ENCODE measurements at places on chromosomes 12 and 14. TPM values are rescaled to one million over a fixed set of nuclear protein-coding genes. Genes with fewer than 3 reads are reported as not detected.
A peak's percentile ranks its signal among the peaks of the same experiment; 100 is the strongest.

Gene AREL1
- 37.2 TPM for total RNA-seq

DNA sequence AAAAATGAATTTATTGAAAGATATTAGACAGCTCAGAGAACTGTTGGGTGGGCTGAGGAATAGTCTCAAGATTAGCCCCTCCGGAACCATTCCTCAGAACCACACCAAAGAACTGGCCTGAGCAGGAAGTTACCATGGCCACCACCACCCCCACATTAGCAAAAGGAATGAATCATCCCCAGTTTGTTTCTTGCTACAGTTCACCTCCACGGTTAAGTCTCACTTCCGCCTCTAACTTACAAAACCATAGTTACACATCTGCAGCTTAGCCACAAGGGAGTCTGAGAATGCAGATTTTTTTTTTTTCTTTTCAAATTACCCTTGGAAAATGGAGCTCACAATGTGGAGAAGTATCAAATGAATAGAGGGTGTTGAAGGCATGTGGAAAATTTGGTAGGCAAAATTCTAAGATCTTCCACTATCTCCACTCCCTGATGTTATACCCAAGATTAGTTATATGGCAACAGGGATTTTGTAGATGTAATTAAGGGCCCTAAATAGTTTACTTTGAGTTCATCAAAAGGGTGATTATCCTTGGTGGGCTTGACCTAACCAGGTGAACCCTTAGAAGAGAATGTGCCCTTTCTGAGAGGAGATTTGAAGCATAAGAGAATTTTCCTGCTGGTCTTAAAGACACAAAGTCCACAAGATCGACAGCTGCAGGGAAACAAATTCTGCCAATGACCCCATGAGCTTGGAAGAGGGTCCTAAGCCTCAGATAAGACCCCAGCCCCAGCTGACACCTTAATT, 129.8 kb upstream of the KRR1 start:
- no peak overlapping the region for H3K27ac ChIP-seq
- no peaks in the 10 kb centered on the region for H3K36me3 ChIP-seq
- no peaks in the 10 kb centered on the region for H3K4me1 ChIP-seq
- no peaks in the 10 kb centered on the region for H3K27me3 ChIP-seq
- no peak for DNase-seq
- H3K4me3 ChIP-seq: no peak overlapping the region

- DNase-seq: no peak
- no peaks in the 10 kb centered on the region for H3K36me3 ChIP-seq
- no peak overlapping the region for H3K4me3 ChIP-seq
- no peaks in the 10 kb centered on the region for H3K27me3 ChIP-seq
Measured at GRCh38 chr12:28865776-28866175, 283.3 kb upstream of the FAR2 start.

Gene RAB15
- total RNA-seq: 33.3 TPM

- no peaks in the 10 kb centered on the region for H3K27me3 ChIP-seq
- no peaks in the 10 kb centered on the region for H3K4me1 ChIP-seq
- H3K4me3 ChIP-seq: no peak overlapping the region
- no peaks in the 10 kb centered on the region for H3K36me3 ChIP-seq
- DNase-seq: no peak
- H3K27ac ChIP-seq: no peak overlapping the region
Measured at GRCh38 chr12:75154388-75154787, 55.3 kb downstream of the KCNC2 start.

Gene PIANP
- 0.44 TPM for total RNA-seq

GRCh38 chr12:27542628-27543027, 18.6 kb downstream of the PPFIBP1 start:
- no peaks in the 10 kb centered on the region for H3K27me3 ChIP-seq
- H3K27ac ChIP-seq: no peak overlapping the region
- H3K36me3 ChIP-seq: no peaks in the 10 kb centered on the region
- peaks cover 4% of the 10 kb centered on the region for H3K4me1 ChIP-seq

Gene SAMD15
- 0.72 TPM for total RNA-seq

Gene TAPBPL
- total RNA-seq: 44.9 TPM

Gene CCDC38
- not detected for total RNA-seq

DNA sequence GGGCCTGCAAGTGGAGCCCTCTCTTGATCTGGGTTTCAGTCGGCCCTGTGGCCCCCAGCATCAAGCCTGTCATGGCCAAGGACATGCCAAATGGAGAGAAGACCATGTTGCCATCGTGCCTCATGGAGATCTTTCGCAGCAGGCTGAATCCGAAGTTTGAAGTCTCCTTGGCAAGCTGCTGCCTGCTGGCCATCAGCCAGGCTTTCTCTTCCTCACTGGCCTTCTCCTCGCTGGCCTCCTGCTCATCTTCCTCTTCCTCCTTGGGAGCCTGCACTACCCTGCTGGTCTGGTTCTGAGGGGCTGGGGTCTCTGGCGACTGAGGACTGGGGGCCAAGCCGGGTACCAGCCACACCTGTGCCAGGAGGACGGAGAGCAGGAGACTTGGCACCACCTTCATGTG, 2.9 kb downstream of the SERPINA10 start:
- DNase-seq: no peak
- no peaks in the 10 kb centered on the region for H3K27me3 ChIP-seq
- no peak overlapping the region for H3K4me3 ChIP-seq
- no peak overlapping the region for H3K27ac ChIP-seq

Gene KERA
- total RNA-seq: not detected

- no peaks in the 10 kb centered on the region for H3K4me1 ChIP-seq
- no peak for DNase-seq
- H3K4me3 ChIP-seq: no peak overlapping the region
- no peaks in the 10 kb centered on the region for H3K27me3 ChIP-seq
Measured at GRCh38 chr14:49105512-49105911, 480.7 kb downstream of the RPS29 start.

DNA sequence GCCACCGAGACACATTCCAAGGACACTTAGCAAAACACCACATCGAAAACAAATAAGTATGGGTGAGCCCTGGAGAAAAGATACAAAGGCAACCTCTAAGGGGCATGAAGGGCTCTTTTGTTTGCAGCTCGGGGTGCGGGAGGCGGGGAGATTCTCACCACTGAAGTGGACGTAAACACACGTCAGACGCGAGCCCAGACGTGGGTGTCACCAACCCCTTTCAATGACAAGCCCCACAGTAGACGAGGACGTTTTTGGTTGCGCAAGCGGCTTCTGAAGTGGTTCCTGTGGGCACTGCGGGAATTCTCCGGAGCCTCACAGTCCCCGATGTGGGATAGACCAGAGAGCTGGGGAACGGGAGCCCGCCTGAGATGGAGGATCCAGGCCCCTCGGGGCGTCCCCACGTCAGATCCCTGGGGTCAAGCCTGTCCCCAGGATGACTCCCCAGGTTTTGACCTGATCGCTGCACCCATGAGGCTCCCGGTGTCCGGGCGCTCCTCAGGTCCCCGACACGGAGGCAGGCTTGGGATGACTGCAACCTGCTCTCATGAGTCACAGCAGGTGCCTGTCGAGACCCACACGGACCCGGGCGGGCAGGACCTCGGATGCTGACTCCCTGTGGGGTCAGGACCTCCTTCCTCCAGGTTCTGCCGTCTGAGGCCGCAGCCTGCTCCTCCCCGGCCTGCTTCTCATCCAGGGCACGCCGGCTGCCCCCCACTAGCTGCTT, 20.3 kb upstream of the ADGRD1 start:
- no peaks in the 10 kb centered on the region for H3K36me3 ChIP-seq
- no peak for DNase-seq
- H3K27me3 ChIP-seq: no peaks in the 10 kb centered on the region
- no peak overlapping the region for H3K27ac ChIP-seq

- H3K27me3 ChIP-seq: no peaks in the 10 kb centered on the region
- peaks cover 8% of the 10 kb centered on the region for H3K4me1 ChIP-seq
- no peak overlapping the region for H3K4me3 ChIP-seq
- DNase-seq: peak; percentile 30
Measured at GRCh38 chr12:108691998-108692808, 39.1 kb downstream of the CORO1C start.

DNA sequence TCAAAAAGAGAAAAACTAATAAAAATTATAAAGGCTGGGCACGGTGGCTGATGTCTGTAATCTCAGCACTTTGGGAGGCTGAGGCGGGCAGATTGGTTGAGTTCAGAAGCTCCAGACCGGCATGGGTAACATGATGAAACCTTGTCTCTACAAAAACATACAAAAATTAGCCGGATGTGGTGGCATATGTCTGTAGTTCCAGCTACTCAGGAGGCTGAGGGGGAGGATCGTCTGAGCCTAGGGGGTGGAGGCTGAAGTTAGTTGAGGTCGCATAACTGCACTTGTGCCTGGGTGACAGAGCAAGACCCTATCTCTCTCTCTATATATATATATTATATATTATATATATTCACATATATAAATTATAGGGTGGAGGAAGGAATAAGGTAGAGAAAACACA, 32.5 kb upstream of the ANO2 start:
- no peaks in the 10 kb centered on the region for H3K27me3 ChIP-seq
- H3K27ac ChIP-seq: no peak overlapping the region
- no peaks in the 10 kb centered on the region for H3K36me3 ChIP-seq
- no peaks in the 10 kb centered on the region for H3K4me1 ChIP-seq

DNA sequence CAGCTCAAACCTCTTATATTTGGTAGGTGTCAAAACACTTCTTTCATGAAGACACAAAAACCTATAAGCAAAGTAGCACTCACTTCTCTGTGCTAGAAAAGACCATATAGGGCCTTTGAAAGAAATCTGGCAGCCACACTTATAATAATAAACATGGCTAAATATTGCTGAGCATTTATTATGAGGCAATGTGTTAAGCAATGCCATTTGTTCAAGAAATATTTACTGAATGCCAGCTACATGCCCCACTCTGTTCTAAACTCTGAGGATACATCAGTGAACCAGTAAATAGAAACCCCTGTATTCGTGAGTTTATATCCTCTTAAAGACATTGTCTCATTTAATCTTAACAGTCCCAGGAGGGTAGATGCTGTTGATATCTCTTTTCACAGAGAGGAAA, 52.0 kb downstream of the RNFT2 start:
- no peaks in the 10 kb centered on the region for H3K27me3 ChIP-seq
- H3K27ac ChIP-seq: no peak overlapping the region
- H3K36me3 ChIP-seq: no peaks in the 10 kb centered on the region
- peaks cover 1% of the 10 kb centered on the region for H3K4me1 ChIP-seq
- no peak for DNase-seq

GRCh38 chr14:34501004-34501580, 38.4 kb downstream of the EAPP start:
- no peak overlapping the region for H3K4me3 ChIP-seq
- H3K4me1 ChIP-seq: no peaks in the 10 kb centered on the region
- no peaks in the 10 kb centered on the region for H3K36me3 ChIP-seq
- no peak for DNase-seq

Gene GZMB
- 3.0 TPM for total RNA-seq

DNA sequence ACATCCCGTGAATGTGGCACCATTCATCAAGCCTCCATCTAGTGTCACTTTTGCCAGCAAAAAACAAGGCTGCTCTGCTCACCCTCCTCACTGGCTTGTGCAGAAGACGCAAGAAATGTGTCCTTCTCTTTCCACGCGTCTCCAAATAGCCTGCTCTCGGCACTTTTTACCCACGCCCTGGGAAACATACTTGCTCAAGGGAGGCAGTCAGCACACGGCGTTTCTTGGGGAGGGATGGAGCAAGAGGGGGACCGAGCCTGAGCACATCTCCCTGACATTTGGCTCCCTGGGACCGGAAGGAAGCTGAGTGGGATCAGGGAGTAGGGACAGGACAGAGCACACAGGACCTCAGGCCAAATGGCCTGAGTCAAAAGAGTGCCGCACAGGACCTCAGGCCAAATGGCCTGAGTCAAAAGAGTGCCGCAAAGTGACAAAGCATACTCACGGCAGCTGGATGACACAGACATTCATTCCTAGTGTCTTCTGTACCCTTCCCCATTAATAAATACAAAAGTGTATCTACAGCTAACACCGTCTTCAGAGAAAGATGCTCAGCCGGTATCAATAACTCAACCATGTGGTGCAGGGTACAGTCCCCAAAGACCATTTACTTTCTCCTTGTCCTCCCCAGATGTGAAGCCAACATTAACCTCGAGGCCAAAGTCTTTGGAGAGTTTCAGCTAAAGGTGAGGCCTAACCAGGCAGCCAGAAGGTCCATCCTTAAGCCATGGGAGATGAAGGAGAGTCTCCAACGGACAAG, 7.1 kb downstream of the BCL11B start:
- no peak overlapping the region for H3K4me3 ChIP-seq
- H3K27ac ChIP-seq: no peak overlapping the region
- no peaks in the 10 kb centered on the region for H3K4me1 ChIP-seq

DNA sequence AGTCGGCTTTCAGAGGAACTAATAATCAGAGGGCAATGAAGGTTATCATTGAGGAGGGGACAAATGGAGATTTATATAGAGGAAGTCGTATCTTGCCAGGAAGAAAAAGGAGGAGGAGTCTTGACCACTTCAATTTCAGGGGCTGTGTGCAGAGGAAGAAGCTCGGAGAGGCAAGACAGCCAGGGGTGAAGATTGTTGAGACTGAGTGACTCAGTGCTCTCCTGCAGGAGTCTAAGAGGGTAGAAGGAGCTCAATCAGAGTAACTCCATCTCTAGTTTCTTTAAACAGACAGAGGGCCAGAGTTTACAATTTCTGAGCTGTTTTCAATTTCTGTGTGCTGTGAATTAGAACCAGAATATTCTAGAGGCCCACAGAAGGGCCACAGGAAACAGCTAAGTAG, 439.3 kb upstream of the PRICKLE1 start:
- H3K27me3 ChIP-seq: no peaks in the 10 kb centered on the region
- no peak for DNase-seq
- H3K36me3 ChIP-seq: no peaks in the 10 kb centered on the region
- H3K4me3 ChIP-seq: no peak overlapping the region

DNA sequence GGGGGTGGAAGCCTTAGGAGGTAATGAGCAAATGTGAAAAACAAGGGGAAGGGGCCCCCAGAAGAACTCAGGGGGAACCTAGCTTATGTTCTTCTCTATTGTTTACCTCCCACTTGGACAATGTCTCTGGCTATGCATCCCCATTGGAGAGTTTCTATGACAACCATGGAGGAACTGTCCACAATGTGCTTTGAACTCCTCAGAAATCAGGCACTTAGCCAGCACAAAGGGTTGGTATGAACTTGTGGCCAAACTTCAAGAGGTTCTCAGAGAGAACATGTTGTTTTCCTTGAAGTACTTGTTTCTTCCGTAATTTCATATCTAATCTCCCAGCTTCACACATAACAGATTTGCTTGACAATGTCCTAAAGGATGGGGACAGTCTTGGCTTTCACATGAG, 202.8 kb upstream of the PELI2 start:
- H3K4me3 ChIP-seq: no peak overlapping the region
- DNase-seq: no peak
- no peaks in the 10 kb centered on the region for H3K4me1 ChIP-seq
- H3K36me3 ChIP-seq: no peaks in the 10 kb centered on the region

DNA sequence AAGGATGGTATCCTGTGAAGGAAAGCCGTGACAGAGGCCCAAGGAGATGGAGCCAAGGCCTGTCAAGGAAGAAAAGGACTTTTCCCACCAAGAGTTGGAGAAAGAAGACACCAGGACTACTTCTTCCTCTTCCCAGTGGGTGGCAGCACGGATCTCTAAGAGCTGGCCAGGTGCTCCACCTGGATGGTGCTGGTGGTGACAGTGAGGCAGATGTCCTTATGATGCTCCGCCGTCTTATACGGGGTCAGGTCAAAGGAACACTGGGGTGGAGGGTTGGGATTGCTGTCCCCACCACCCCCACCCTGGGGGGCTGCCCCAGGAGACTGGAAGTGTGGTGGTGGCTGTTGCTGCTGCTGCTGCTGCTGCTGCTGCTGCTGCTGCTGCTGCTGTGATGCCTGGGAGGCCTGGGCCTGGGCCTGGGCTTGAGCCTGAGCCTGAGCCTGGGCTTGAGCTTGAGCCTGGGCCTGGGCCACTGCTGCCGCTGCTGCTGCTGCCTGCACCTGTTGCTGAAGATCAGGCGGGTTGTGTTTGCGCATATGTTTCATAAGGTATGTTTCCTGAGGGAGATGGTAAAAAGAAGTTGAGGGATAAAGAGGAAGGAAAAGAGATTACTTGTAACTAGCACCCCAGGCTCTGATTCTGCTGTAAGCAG, 4.8 kb upstream of the ING4 start:
- DNase-seq: no peak
- H3K36me3 ChIP-seq: peaks cover 46% of the 10 kb centered on the region
- no peaks in the 10 kb centered on the region for H3K27me3 ChIP-seq

Gene NAV3
- total RNA-seq: 1.9 TPM

Data from colonic mucosa (tissue), 4 donors.